ENCODE measurements at places on chromosomes 3 and 15.
A peak's percentile ranks its signal among the peaks of the same experiment; 100 is the strongest.

DNA sequence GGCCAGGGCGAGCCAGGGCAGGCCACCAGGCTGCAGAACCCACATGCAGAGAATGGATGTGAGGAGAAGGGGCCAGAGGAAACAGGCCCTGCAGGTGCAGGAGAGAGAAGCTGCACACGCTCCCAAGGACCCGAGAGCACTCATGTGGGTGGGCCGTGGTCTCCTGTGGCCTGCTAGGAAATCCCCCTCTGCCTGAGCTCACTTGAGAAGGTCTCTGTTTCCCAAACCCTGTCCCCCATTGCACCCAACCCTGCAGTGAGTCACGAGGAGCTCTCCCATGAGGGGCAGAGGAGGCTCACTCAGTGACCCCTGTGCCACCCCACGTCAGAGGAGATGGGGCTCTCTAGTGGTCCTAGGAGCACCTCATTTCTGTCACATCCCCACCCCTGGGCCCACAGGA is 111.1 kb downstream of the KLF13 start:
- no peak for DNase-seq

GRCh38 chr15:29921130-29921601 is 98.9 kb upstream of the TJP1 start:
- no peak for DNase-seq

GRCh38 chr3:46566040-46566641 is at the start of gene LRRC2:
TSS of gene LRRC2 (minus strand) at chr3:46566302. CDS start at chr3:46551591, 14,711 bp downstream.
- DNase-seq, result peak; percentile 76

- no peak for DNase-seq
These were observed 619.2 kb downstream of the DIPK2A start for GRCh38 chr3:144590854-144591253.

DNA sequence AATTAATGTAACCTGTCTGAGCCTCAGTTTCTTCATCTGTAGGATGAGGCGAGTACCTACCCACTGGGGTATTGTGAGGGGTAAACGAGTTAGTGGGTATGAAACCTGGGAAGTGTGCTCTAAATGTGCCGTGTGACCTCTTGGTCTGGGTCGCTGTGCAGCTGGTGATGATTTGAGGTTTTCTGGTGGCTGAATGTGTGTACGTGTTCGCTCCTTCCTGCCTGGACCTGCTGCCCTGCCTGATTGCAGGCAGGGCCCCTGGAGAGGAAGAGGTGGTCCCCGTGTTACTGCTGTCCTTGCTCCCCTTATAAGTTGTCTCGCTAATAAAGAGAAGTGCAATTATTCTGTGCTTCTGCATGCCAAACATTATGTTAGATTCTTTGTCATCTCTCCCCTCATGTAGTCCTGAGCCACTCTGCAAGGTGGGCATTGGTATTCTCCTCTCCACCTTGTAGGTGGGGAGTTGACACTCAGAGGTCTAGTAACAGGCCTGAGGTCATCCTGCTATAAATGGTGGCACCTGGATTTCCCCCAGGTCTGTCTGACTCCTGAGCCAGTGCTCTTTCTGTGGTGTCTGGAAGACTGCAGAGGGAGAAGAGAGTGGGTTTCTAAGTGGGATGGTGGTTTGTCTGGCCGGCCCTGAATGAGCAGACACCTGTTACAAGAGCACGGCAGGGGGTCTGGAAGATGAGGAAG is 15.7 kb downstream of the PDIA5 start:
- DNase-seq, result no peak

- DNase-seq, result no peak
These were observed 674.4 kb downstream of the NTRK3 start for GRCh38 chr15:87582169-87582568.

DNA sequence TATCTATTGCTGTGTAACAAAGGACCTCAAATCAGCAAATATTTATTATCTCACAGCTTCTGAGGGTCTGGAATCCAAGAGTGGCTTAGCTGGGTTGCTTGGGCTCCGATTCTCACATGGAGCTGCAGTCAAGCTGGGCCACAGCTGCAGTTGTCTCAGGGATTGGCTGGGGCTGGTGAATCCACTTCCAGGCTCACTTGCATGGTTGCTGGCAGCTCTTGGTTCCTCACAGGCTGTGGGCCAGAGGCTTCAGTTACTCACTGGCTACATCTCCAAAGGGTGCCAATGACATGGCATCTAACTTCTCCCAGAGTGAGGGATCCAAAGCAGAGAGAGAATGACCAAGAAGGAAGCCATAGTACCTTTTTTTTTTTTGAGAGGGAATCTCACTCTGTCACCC is 13.9 kb upstream of the SYNM start:
- no peak for DNase-seq

- no peak for DNase-seq
These were observed 498.2 kb downstream of the NSUN3 start for GRCh38 chr3:94561094-94561493.

GRCh38 chr3:78204977-78205376 is 1165.1 kb downstream of the ROBO2 start:
- DNase-seq, result no peak

DNA sequence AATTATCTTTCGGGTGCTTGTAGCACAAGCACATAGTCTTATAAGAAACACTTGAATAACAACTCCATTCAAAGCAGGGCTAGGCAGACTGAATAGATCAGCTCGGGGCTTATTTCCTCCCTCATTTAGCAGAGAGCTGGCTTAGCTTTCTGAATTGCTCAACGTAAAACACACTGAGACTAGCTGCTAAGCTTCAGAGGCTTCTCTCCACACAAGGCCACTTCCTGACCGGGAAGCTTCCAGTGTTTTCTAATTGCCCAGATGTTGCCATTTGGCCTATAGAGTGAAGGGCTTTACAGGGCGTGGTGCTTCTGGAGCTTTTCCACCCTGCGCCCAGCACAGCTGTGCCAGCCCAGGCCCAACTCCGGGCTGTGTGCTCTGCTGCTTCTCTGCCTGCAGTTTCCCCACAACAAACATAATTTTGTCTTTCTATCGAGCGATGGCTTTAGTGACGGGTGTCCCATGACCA is 16.6 kb downstream of the FAM240A start:
- peak; percentile 71 for DNase-seq

DNA sequence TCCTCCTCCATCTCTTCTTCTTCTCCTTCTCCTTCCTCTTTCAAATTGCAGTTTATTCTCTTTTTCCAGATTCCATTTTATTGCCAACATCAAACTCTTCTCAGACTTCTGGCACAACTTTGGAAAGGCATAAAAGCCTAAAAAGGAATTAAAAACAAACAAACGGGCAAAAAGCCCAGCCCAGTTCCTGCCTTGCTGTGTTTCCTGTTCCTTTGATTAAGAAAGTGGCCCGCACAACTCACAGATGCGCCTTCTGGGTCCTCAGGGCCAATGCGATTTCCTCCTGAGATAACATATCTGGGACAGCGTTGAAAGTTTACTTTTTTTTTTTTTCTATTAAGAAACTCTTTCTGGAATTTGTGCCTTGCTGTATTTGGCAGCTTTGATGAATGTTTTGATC is 158.7 kb upstream of the UBE3A start:
- no peak for DNase-seq

- no peak for DNase-seq
These were observed 150.3 kb downstream of the TNIK start for GRCh38 chr3:171309906-171310359.

DNA sequence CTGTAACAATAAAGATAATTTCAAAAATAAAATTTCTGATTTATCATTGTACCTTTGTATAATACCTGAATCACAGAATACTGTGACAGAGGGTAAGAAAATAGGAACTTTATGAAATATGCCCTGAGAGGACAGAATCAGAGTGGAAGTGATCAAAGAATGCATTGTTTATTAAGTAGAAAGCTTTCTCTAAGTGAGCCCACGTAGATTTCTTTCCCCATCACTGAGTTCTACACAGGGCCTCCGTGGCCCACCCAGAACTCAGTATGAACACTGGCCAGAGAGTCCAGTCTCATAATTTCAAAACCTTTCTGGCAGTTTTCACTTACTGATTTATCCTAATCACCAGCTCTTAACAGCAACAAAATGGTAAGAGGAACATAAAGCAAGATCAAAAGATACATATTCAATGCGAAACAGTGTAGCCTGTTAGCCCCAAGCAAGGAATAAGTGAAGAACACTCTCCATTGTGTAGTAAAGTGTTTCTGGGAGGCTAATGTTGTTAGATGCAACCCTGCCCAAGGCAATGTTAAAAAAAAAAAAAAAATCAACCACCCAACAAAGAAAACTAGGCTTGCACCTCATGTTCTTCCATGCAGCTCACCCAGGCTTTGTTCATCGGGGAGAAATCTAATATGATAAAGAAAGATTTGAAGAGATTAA is 341.3 kb downstream of the LSAMP start:
- no peak for DNase-seq

DNA sequence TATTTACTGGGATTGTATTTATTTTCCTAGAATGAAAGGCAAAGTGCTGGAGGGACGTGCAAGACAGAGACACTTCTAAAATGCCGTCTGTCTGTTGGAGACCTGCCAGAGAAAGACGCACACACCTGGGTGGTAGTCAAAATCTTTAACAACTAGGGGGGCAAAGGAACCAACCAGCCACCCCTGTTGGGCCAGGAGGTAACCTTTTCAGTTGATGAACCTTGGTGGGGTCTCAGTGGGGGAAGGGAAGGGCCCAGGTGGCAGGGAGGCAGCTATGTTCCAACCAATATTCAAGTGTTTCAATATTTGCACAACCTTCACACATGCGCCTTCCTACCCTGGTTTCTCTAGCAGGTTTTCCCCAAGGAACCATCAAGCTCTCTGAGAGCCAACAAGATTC is 99.0 kb downstream of the MEGF11 start:
- DNase-seq, result no peak

- no peak for DNase-seq
These were observed 1655.6 kb downstream of the SI start for GRCh38 chr3:163422671-163423070.

- DNase-seq, result no peak
These were observed 96.1 kb downstream of the STAC start for GRCh38 chr3:36476286-36476942.

DNA sequence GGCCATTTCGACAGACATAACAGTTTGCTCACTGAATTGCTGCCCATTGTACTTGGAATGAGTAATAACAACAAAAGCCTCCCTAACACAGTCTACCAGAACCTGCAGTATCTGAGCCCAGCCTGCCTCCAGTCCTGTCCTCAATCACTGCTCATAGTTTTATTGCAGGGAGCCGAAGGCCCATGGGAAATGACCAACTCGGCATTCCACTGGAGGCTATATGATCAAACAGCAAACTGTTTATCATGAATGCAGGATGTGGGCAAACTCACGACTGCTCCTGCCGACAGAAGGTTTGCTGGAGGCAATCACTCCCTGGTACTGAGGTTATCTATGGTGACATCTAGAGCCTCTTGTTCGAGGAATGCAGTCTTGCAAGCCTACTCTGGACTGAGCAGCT is 46.3 kb downstream of the LSM3 start:
- no peak for DNase-seq

- DNase-seq, result no peak
These were observed 70.1 kb downstream of the HOMER2 start for GRCh38 chr15:82882273-82882928.

DNA sequence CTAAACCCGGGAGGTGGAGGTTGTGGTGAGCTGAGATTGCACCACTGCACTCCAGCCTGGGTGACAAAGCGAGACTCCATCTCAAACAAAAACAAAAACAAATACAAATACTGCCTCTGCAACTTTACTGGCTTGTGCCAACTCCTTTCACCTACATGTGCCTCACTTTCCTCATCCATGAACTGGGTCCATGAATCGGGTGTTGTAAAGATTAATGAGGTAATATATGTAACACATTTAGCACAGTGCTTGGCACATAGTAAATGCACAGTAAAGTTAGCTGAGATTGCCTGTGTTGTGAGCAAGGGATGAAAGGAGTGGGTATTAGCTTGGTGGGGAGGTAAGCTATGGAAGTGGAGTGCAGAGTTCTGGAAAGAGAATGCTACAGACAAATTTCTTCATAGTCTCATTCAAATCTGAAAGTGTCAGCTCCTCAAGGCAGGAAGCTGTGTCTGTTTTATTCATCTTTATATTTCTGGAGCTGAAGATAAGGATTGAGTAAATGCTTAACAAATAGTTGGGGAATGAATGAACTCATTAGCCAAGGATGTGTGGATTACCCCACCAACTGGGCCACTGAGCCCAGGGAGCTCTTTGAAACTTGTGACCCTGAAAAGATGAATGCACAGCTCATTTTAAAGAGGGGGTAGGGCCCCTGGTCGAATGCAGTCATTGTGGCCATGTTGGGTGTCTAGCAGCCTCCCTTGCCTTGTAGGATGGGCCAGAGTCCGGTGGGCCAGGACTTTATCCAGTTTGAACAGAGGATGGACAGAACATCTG is 7.7 kb upstream of the CDCP1 start:
- no peak for DNase-seq

- no peak for DNase-seq
These were observed 9.2 kb upstream of the TRAK1 start for GRCh38 chr3:42081838-42082473.

DNA sequence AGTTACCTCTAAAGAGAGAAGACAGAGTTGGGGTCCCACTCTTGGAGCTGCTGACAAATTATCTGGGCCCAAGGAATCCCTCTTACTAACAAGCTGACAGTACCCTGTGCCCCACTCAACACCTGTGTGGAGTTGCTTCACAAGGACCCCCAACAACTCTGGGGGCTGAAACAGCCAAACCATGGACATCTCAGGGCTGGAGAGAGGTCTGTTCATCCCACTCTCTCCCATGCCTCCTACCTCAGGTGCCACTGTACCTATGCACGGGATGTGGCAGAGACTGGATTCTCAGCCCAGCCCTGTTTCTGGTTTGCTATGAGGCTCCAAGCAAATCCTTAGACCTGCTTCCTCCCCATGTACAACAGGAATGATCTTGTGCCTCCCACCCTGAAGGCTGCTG is 101.7 kb downstream of the ETFA start:
- no peak for DNase-seq

- DNase-seq, result no peak
These were observed 229.9 kb downstream of the NR2F2 start for GRCh38 chr15:96560246-96560895.

GRCh38 chr15:31329640-31330010 is 3.0 kb downstream of the KLF13 start:
- no peak for DNase-seq

- no peak for DNase-seq
These were observed 114.5 kb upstream of the GADL1 start for GRCh38 chr3:31008994-31009393.

GRCh38 chr3:70973558-70973957 is 610.0 kb downstream of the FOXP1 start:
- no peak for DNase-seq

DNA sequence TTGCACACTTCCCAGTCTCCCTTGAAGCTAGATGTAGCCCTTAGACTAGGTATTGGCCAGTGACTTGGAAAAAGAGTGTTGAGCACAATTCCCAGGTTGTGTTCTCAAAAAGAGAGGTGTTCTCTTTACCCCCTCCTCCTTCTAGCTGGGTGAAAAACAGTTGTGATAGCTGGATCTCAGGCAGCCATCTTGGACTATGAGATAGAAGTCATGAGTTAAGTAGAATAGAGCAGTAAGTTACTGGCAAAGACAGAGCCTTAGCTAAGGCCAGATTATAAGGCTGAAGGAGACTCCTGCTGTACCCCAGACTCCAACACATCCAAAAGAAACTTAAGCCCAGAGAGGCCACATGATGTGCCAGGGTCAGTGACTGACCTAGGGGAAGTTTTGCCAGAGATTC is 8.1 kb upstream of the STRA6 start:
- no peak for DNase-seq

GRCh38 chr3:186963636-186964035 is 33.3 kb downstream of the ST6GAL1 start:
- DNase-seq, result no peak

GRCh38 chr3:95134693-95135413 is 1072.0 kb downstream of the NSUN3 start:
- DNase-seq, result no peak
